Iris pigment epithelial cell (primary cell): ENCODE measurements at places on chromosomes 12 and 14.

DNA sequence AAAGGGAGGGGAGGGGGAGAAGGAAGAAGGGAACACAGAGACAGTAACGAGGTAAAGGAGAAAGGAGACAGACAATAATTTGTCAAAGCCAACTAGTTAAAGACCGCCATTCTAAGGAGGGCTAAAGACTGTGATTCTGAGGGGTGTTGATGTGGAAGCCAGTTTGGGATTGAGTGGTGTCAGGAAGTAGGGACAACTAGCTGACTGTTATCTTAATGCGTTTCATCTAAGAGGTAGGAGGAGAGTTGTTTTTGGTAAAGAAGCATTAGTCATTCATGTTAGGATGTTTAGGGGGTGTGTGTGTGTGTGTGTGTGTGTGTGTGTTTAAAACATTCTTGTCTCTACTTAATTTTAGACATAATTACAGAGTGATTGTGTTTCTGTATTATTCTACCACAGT lies 95.0 kb downstream of the INSM2 start:
- peak; percentile 6 for DNase-seq

DNA sequence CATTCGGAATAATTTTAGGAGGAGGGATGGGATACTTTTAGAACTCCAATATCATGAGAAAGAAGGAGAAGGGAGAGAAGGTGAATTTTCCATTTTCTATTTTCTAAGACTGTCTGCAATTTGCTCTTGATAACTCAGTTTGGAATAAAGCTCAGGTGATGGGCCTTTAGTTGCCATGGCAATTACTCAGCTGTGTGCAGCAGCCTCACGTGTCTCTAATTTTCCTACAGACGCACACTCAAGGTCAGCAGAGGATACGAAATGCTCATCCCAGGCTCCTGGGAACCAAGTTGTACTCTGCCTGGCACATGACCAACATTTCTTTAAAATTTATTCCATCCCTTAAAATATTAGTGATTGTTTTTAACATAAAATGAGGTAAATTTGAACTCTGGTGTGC lies 76.7 kb downstream of the TTC8 start:
- no peak for DNase-seq

- DNase-seq: no peak
Measured at GRCh38 chr12:68306564-68306963, 25.6 kb downstream of the MDM1 start.

- DNase-seq: no peak
Measured at GRCh38 chr14:59827401-59827800, 43.2 kb downstream of the RTN1 start.

DNA sequence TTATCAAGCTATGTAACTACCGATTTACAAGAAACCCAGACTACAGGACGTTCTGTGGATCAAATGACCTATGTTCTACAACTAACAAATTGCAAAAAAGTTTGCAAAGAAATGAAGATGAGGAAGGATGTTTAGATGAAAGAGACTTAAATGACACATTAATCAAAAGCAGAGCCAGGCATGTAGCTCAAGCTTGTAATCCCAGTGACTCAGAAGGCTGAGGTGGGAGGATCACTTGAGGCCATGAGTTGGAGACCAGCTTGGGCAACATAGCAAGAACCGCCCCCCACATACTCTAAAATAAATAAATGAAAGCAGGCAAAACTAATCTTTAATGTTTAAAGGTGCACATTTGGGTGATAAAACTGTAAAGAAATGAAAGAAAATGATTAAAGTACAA lies 331.9 kb downstream of the BTG1 start:
- peak; percentile 77 for DNase-seq

- DNase-seq: peak; percentile 36
Measured at GRCh38 chr12:108811411-108812180, 45.8 kb downstream of the SSH1 start.

- no peak for DNase-seq
Measured at GRCh38 chr12:27060740-27061139, 21.6 kb downstream of the C12orf71 start.

GRCh38 chr14:104830781-104831180 lies 29.9 kb downstream of the ZBTB42 start:
- DNase-seq: no peak

DNA sequence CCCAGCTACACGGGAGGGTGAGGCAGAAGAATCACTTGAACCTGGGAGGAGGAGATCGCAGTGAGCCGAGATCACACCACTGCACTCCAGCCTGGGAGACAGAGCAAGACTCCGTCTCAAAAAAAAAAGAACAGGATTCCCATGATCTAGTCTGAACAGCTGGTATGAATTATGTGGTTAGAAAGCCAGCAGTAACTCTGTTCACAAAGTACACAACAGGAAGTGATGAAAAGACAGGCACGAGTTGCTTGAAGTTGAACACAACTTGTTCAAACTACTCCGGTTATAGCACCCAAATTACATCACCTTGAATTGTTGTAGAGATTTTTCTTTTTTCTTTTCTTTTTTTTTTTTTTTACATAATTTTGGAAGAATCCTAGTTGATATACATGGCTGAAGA lies 238.8 kb upstream of the RGS6 start:
- peak; percentile 98 for DNase-seq

DNA sequence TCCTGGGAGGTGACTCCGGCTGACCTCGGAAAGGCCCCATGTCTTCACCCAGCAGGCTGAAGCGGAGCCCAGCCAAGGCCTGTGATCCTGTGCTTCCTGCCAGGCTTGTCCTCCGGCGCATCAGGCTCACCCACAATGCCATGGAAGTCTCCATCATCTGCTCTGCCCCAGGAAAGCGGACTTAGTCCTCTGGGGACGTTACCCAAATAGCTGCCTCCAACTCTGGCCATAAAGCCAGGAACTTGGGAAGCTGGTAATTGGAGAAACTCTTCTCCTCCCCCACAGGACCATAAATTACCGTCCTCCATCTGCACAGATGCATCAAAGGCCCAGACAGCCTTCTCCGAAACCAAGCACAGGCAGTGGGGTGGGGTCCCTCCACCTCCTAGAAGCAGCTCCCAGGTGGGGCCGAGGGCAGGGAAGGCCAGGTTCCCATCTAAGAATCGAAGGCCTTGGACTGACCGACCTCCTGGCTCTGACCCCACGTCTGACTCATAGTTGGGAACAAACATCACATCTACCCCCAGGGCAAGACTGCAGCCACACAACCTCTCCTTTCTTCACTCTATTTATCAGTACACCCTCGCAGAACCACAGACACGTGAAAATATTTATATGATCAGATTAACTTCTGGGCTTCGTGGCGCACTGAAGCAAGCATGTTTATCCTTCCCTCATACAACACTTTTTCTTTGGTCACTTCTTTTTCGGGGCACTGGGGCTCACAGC lies 56.4 kb downstream of the PITPNM2 start:
- peak; percentile 70 for DNase-seq

DNA sequence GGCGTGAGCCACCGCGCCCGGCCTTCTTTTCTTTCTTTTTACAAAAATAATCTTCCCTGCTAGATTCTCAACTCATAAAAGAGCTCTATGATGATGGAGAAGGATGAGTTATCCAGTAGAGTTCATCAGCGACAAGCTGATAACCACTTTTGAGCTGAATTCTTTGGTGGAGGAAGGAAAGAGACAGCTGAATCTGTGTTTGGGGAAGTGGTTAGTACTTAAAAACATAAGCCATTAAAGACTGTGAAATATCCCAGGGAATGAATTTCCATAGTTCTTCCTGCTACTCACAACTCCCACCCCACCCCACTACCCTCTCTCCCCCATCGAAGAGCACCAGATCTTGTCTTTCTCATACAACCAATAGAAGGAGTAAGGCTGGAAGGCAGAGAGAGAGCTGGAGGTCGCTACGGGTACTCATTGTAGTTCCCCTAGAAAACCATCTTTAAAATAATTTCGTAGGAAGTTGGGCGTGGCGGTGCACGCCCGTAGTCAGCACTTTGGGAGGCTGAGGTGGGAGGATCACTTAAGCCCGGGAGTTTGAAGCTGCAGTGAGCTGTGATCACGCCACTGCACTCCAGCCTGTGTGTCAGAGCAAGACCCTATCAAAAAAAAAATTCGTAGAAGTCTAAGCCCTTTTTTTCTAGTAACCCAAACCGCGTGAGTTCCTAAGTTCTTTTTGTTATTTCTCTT lies 647 bp upstream of the ESPL1 start:
- DNase-seq: no peak

DNA sequence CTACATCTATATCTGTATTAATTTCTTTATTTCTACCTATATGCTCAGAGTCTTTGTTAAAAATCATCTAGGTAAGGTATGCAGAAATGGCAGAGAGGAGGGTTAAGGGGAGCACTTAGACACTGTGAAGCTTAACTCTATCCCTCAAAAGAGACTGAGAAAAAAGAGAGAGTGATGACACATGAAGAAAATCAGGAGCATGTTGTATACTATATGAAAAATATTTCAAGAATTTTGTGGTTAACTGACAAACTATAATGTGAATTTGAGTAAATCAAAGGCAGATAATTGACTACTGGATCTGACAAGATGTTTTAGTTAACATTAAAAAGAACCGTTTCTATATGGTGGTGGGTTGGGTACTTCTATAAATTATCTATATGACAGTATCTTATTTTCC lies 1814.2 kb upstream of the SEL1L start:
- DNase-seq: peak; percentile 55

DNA sequence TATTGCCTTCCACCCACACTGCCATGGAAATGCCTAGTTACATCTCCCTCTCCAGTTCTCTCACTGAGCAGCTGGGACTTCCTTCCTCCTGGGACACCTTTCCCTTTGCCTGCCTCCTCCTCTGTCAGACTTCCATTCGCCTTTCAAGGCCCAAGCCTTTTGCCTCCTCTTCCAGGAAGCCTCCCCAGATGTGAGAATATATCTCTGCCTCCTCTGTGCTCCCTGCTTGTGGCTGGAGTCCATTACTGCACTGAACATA lies 3.1 kb downstream of the IFI27L2 start:
- DNase-seq: no peak

GRCh38 chr12:56336361-56337167 lies 2.1 kb upstream of the IL23A start:
- DNase-seq: no peak

GRCh38 chr12:93483151-93483807 lies 16.0 kb downstream of the MRPL42 start:
- DNase-seq: no peak

- DNase-seq: no peak
Measured at GRCh38 chr12:100141998-100142850, 450 bp downstream of the BLTP3B start.

- DNase-seq: no peak
Measured at GRCh38 chr12:48118284-48118871, 786 bp upstream of the PFKM start.

DNA sequence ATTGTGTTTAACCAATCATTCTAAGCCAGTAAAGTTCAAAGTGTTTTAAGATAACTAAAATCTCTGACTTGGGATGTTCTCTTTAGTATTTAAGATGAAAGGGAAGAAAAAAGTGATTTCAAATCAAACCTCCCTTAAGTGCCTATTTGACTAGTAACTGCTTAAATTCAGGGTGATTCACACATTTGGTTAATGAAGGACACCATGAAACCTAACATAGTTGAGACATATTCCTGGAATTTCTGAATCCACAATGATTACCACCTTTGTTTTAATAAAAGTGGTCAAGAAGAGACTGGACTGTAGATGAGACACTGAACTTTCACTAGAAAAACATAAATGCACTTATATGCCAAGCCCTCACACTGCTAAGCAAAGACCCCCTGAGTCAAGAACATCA lies 138.7 kb downstream of the MED13L start:
- DNase-seq: no peak

- DNase-seq: no peak
Measured at GRCh38 chr12:97943359-97943758, 480.8 kb downstream of the RMST start.

GRCh38 chr12:96879301-96879700 lies 27.8 kb upstream of the NEDD1 start:
- DNase-seq: no peak

DNA sequence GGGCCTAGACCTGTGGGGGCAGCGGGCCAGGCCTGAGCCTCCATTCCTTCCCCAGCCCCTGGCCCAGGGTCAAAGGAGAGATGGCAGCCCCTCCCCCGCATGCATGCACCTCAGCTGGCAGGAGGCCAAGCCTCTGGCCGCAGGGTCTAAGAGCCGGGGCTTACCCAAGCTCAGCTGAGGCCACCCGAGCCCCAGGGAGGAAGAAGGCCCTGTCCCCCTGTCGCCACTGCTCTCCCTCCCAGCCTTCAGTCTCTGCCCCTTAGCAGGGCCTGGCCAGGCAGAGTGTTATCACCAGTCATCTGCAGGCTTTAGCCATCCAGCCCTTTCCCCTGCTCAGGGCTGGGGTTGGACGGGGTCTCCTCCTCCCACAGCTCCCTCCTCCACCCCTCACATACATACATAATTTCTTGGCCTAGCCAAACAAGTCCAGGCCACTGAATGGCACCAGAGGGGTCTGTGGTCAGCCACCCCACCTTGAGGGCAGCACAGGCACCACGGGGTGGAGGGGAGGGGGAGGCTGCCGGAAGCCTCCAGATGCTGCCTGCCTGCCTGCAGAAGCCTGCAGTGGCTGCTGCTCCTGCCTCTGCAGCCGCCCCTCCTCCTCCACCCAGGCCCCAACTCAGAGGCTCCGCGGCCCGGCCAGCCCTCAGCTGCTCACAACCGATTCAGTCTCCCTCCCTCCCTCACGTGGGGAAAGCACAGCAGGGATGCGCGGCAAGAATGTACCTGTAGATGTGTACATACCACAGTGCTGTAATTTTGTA lies 22.8 kb downstream of the RAB35 start:
- no peak for DNase-seq

- no peak for DNase-seq
Measured at GRCh38 chr12:4540170-4540569, 1.5 kb downstream of the RAD51AP1 start.

DNA sequence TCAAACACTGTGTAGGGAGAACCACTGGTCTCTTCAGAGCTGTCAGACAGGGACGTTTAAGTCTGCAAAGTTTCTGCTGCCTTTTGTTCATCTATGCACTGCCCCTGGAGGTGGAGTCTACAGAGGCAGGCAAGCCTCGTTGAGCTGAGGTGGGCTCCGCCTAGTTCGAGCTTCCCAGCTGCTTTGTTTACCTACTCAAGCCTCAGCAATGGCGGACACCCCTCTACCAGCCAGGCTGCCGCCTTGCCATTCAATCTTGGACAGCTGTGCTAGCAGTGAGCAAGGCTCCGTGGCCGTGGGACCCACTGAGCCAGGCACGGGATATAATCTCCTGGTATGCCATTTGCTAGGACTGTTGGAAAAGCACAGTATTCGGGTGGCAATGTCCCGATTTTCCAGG lies 24.6 kb upstream of the YBX3 start:
- no peak for DNase-seq
